Left renal pelvis (tissue), 4 donors: ENCODE measurements at places on chromosomes 5 and 9.

DNA sequence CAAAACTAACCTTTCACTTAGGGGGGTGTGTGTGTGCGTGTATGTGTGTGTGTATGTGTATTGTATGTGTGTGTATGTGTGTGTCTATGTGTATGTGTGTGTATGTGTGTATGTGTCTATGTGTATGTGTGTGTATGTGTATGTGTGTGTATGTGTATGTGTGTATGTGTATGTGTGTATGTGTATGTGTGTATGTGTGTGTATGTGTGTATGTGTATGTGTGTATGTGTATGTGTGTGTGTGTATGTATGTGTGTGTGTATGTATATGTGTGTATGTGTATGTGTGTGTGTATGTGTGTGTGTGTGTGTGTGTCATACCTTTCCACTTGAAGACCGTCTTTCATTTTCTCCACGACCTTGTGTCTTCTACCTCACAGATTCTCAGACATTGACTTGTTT lies 20.8 kb upstream of the FLT4 start:
- no peak for DNase-seq

DNA sequence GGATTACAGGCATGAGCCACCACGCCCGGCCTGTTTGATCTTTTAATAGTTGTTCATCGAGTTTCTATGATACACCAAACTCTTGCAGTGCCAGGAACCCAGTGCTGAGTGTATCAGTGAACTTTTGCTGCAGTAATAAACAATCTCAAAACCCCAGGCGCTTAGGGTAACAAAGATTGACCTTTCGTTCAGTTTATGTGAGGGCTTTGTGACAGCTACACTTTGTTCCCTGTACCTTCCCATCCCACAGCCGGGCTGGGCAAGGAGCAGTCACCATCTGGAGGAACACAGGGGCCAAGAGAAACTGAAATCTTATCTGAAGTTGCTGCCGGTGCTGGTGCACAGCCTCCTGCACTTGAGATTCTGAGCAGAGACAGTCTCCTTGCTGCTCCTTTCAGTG lies 17.2 kb upstream of the WNK2 start:
- no peak for DNase-seq

GRCh38 chr9:4328723-4329122 lies 28.9 kb upstream of the GLIS3 start:
- no peak for DNase-seq

DNA sequence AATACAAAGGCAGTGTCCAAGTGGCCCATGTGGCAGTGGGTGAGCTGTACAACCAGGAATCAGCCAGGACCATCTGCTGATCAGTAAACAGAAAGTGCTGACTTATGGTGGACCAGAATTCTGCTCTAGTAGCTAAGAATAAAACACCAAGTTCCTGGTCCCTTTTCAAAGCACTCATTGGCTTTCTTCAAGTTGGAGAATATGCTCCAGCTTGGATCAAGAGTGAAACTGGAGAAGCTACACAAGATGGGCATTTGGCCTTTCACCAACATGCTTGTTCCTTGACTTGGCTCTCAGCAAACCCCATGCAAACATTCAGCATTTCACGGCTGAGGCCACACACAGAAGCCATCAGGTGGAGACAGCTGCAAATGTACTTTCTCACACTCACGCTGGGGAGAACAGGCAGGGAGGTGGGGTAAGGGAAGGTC lies 32.1 kb downstream of the MARCHF3 start:
- no peak for DNase-seq

DNA sequence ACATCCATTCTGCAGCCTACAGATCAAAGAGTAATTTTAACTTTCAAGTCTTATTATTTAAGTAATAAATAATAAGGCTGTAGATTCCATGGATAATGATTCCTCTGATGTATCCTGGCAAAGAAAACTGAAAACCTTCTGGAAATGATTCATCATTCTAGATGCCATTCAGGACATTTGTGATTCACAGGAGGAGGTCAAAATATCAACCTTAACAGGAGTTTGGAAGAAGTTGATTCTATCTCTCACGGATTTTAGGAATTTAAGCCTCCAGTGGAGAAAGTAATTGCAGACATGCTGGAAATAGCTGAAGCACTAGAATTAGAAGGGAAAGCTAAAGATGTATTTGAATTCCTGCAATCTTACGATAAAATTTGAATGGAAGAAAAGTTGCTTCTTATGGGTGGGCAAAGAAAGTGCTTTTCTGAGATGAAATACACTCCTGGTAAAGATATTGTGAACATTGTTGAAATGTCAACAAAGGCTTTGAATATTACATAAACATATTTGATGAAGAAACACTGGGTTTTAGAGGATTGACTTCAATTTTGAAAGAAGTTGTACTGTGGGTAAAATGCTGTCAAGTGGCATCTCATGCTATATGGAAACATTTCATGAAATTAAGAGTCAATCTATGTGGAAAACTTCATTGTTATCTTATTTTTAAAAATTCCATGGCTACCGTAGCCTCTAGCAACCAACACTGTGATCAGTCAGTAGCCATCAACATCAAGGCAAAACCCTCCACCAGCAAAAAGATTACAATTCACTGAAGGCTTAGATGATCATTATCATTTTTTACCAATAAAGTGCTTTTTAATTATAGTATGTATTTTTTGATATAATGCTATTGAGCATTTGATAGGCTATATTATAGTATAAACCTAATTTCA lies 1141.0 kb downstream of the CDH12 start:
- no peak for DNase-seq

DNA sequence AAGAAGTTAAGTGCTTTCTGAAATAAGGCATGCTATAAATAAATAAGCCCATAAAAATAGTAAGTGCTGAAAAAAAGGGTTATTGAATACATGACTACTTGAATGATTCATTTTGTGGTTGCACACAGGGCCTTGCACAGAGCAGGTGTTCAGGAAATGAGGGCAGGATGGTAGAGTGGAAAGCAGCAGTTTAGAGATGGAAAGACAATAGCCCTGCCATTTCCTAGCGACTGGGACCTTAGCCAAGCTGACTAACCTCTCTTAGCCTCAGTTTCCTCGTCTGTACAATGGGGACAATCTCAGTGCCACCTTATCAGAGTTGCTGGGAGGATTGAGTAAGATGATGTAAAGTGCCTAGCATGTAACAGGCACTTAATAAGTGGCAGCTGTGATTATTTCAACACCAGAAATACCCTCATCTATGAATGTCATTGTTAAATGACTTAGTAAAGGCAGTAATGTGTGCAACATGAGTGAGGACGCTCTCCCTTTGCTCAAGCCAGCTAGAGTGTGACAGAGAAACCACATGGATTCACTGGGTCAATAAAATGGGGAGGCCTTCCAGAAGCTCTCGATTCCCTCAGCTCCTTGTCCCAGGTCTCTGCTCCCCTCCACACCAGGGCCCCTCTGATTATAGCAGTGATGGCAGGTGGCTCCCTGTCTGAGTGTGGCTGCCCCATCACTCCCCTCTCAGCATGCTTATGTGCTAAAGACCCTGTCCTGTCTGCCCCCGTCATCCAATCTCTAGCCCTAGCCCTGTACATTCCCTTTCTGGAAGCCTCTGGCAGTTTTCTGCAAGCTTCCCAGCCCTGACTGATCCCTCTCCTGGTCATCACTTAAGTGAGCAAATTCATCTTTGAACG lies 16.0 kb upstream of the PHF19 start:
- DNase-seq: no peak

DNA sequence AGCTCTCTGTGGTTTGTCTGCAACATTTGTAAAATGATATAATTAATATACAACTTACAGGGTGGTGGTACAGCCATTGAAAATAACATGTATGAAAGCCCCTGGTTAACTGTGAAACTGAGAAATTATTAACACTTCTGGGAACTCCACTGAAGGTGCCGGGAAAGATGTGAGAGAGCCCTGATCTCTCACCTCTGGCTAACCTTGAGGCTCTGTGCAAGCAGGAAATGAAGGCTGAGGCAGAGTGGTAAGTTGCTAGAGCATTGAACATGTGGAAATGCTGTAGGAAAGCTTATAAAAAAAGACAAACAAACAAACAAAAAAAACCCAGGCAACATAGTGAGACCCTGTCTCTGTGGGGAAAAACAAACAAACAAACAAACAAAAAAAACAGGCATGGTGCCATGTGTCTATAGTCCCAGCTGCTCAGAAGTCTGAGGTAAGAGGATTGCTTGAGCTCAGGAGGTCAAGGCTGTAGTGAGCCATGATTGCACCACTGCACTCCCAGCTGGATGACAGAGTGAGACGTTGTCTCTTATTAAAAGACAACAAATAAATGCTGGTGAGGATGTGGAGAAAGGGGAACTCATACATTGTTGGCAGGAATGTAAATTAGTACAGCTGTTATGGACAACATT lies 7.5 kb downstream of the CATSPER3 start:
- no peak for DNase-seq

DNA sequence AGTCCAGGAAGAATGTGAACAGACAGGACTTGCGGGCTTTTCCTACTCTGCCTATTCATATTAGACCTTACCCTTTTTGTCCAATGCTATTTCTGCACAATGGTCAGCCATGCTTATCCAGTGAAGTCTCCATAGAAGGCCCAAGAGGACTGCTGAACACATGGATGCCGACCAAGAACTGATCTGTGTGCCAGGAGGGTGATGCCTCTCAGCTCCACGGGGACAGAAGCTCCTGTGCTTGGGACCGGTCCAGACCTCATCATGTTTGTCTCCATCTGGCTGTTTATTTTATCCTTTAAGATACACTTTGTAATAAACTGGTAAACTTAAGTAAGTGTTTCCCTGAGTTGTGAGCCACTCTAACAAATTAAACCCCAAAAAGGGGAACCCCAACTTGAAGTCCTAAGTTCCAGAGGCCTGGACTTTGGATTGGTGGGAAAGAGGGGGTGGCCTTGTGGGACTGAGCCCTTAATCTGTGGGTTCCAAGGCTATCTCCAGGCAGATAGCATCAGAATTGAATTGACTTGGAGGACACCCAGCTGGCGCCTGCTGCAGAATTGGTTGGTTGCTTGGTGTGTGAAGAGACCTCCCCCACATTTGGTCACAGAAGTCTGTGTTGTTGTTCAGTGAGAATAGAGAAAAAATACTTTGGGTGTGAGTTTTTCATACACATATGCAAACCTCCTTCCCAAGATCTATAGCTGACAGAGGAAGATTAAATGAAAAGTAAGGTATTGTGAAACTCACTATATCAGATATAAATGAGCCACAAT lies 57.9 kb upstream of the ANKH start:
- no peak for DNase-seq

- DNase-seq: no peak
Measured at GRCh38 chr5:107118184-107119019, 552.3 kb downstream of the EFNA5 start.

- no peak for DNase-seq
Measured at GRCh38 chr5:116531635-116532034, 43.0 kb downstream of the SEMA6A start.

DNA sequence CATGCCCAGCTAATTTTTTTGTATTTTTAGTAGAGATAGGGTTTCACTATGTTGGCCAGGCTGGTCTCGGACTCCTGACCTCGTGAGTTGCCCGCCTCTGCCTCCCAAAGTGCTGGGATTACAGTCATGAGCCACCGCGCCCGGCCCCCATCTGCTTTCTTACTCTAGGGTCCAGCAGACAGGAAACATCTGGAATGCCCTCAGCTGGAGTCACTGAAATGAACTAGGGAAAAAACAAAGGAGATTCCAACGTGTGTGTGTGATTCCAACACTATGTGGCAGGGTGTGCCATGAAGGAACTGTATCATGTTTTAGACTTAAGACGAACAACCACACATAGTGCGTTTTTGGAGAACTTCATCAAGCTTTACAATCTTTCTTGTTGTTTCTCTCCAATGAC lies 540.1 kb upstream of the DAP start:
- no peak for DNase-seq

DNA sequence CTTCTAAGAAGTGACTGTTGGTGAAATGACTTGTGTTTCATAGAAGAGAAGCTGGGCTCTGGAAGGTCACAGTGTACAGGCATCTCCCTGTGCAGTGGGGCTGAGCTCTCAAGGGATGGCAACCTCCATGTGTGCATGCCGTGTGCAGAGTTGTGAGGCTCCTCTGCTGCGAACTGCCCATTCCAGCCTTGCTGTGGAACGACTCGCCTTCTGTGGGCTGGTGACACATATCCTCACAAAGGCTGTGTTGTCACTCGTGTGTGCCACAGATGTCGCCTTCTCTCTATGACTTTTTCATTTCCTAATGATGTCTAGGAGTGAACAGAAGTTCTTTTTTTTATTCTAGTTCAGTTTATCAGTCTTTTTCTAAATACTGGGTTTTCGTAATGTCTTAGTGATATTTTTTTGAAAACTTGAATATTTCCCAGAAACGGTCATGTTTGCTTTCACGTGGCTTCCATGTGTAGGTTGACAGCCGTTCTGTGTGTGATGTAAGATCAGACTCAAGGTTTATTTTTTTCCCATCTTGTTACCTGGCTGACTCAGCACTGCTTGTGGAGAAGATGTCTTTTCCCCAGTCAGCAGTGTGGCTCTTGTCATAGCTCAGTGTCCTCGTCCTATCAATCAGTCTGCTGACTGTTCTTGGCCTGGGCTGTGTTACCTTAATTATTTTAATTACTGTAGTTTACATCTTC lies 57.3 kb upstream of the CACNA1B start:
- no peak for DNase-seq

DNA sequence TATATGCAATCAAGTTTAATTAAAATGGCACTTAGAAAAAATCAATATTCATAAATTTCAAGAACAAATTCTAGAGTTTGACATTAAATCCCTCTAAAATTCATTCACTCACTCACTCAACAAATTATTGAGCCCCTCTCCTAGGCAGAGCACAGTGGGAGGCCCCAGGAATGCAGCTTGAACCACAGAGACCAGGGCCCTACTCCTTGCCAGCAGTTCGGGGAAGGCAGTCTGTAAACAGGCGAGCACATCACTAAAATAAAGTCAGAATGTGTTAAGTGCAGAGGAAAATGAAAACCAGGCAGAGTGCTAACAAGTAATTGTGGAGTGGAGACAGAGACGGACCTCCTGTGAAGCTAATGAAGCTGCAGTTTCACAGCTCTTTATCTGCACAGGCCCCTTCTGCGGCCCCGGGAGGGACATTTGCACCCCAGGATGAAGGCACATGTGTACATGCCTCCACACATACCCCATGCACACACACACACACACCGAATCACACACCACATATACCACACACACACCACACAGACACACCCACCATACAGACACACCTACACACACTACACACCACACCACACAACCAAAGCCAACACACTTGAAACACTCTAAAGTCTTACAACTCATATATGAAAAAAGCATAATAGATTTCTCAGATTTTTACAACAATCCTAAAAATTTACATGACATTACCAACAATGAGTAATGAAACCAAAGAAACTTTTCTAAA lies 40.5 kb downstream of the BHMT start:
- DNase-seq: no peak

- no peak for DNase-seq
Measured at GRCh38 chr5:113039229-113039933, 62.8 kb downstream of the DCP2 start.
